ENCODE measurements at places on chromosomes 3 and 15.

GRCh38 chr15:99493461-99493860, 72.3 kb upstream of the MEF2A start:
- DNase-seq: no peak

GRCh38 chr3:33394403-33395054, 45.7 kb downstream of the UBP1 start:
- DNase-seq: no peak

GRCh38 chr3:120487191-120487650, 36.4 kb upstream of the FSTL1 start:
- no peak for DNase-seq

- no peak for DNase-seq
These were observed 376.5 kb downstream of the TBL1XR1 start for GRCh38 chr3:176820764-176821163.

GRCh38 chr3:81289676-81290075, 471.8 kb downstream of the GBE1 start:
- no peak for DNase-seq

DNA sequence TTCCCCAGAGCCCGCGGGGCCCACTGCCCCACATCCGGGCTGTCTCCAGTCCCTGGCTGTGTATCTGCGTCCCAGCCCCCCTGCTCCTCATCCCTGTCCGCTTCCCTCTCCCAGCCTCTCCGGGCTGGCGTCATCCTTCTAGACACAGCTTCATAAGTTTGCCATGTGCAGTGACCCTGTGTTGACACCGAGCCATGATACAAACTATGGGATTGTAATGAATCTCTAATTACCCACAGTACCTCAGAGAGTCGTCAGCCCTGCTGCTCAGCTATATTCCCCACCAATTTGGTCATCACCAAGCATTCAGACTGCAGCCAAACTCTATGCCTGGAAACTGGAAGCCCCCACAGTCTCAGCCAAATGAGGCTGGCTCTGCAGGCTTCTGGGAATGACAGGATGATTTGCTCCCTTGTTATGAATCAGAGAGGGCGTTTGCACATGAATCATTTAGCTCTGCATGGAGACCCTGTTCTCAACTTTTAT, 466.1 kb upstream of the ATP11B start:
- no peak for DNase-seq

GRCh38 chr15:76336254-76337058, at the start of gene ISL2:
TSS of gene ISL2 (plus strand) at chr15:76336773. CDS start at chr15:76336884, 111 bp downstream.
- DNase-seq: no peak

DNA sequence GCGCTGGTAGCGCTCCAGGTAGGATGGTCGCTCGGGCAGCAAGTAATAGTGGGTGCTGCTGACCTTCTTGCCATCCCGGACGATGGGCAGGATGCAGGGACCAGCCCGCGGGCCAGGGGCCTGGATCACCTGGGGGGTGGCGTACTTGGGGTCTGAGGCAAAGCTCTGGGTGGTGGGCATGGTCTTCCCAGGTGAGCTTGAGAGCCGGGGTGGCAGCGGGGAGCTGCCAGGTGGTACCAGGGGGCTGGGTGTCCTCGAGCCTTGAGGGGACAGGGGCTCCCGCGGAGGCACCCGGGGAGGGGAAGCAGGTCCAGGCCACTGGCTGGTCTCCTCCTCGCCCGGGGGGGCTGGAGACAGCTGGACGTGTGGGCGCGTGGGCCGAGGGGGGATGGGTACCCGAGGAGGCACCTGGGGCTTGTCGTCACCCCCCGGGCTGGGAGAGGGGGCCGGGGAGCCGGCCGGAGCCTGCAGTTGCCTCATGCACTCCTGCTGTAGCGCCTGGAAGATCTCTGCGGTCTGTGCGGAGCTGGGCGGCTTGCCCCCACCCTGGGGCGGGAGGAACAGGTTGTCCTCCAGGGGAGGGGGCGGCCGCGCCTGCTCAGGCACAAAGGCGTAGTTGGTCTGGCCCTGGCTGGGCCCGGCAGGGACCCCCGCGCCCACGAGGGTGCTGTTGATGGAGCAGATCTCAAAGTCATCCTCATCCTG, 40.6 kb downstream of the TNK2 start:
- no peak for DNase-seq

DNA sequence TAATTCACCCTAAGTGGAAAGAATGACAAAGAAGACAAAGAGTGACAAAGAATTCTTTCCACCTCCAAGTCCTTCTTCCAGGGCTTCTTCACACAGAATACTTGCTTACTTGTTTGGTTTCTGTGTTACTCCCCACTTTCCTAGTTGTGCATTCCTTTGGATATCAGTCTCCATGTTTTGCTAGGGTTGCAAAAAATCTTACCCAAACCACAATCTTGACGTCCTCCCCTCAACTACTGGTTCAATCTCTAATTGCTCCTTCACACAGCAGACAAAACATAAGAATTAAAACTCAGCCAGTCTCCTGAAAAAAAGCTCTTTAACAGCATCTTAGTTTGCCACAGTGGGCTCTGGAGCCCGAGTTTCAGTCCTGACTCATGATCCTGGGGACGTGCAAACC, 297.6 kb upstream of the CHRNA7 start:
- no peak for DNase-seq

All from foreskin melanocyte (primary cell).